Liver (tissue), 10 donors: ENCODE measurements at places on chromosomes 2 and 18. TPM values are rescaled to one million over a fixed set of nuclear protein-coding genes. Genes with fewer than 3 reads are reported as not detected.

GRCh38 chr2:328761-329160 lies 40.9 kb upstream of the ALKAL2 start:
- DNase-seq: no peak
- H3K4me3 ChIP-seq: no peak overlapping the region
- no peaks in the 10 kb centered on the region for H3K36me3 ChIP-seq
- H3K27ac ChIP-seq: no peak overlapping the region

DNA sequence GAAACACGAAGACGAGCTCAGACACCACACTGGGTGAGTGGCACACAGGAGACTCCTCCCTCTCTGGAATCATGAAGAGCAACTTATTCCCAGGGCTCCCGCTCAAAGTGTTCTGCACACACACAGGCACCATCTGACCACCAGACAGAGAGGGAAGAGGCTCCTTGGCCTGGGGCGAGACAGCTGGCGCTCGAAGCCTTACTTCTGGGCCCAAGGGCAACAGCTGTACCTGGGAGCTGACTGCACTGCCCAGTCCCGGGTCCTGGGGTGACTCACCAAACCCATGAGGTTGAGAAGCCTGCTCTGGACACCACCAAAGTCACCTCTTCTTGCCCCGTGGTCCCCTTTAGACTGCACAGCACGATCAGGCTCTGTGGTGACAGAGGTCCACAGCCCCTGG lies 42.4 kb downstream of the ADCY3 start:
- no peak overlapping the region for H3K4me3 ChIP-seq
- H3K4me1 ChIP-seq: no peaks in the 10 kb centered on the region
- H3K27ac ChIP-seq: no peak overlapping the region
- no peak for DNase-seq

LOXHD1 gene
- polyA plus RNA-seq: not detected

UGT1A8 gene
- 0.51 TPM for polyA plus RNA-seq

ABHD3 gene
- polyA plus RNA-seq: 20.0 TPM

- H3K27me3 ChIP-seq: no peaks in the 10 kb centered on the region
- peaks cover 3% of the 10 kb centered on the region for H3K4me1 ChIP-seq
- H3K4me3 ChIP-seq: no peak overlapping the region
Observed at GRCh38 chr2:46552079-46552478, 72.7 kb downstream of the TMEM247 start.

- H3K27me3 ChIP-seq: no peaks in the 10 kb centered on the region
- no peak overlapping the region for H3K27ac ChIP-seq
- no peak for DNase-seq
- no peaks in the 10 kb centered on the region for H3K4me1 ChIP-seq
Observed at GRCh38 chr18:44039216-44039615, 641.5 kb upstream of the SETBP1 start.

SLC4A1AP gene
- polyA plus RNA-seq: 7.2 TPM

GRCh38 chr2:193272011-193272410 lies 1077.3 kb upstream of the TMEFF2 start:
- no peaks in the 10 kb centered on the region for H3K27me3 ChIP-seq
- no peak for DNase-seq
- no peaks in the 10 kb centered on the region for H3K36me3 ChIP-seq
- no peak overlapping the region for H3K4me3 ChIP-seq
- no peaks in the 10 kb centered on the region for H3K4me1 ChIP-seq

DNA sequence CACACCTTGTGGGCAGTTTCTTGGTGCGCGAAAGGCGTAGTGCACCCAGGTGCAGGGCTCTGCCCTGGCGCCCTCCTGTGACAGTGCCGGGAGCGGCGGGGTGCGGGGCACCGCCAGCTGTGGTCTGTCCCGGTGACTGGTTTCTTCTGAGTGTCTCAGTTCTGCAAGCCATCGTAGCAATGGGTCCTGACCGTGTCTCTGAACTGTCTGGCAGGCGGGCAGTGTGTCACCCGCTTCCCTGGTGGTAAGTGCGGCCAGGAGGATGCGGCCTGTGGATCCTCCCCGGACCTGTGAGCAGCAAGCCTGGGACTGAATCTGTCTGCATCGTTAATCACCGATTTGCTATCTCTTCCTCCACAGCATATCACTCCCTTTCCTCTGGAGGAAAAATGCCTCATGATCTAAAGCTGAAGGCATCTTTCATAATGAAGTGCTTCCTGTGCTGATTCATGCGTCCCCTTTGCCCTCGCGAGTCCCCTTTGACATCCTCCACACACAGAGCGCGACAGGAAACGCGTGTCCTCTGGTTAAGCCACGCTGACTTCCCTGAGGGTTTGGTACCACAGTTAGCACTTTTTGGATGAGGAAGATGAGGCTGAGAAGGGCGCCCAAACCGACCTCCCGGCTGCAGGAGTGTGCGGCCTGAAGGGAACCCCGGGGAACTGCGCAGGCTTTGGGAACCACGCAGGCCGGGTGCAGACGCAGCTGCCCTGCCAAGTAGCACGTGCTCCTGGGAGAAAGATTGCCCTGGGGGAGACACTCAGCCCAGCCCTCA lies 416.0 kb upstream of the HS6ST1 start:
- H3K36me3 ChIP-seq: no peaks in the 10 kb centered on the region
- no peak overlapping the region for H3K27ac ChIP-seq
- peaks cover 6% of the 10 kb centered on the region for H3K4me1 ChIP-seq
- no peak overlapping the region for H3K4me3 ChIP-seq
- H3K27me3 ChIP-seq: no peaks in the 10 kb centered on the region

DNA sequence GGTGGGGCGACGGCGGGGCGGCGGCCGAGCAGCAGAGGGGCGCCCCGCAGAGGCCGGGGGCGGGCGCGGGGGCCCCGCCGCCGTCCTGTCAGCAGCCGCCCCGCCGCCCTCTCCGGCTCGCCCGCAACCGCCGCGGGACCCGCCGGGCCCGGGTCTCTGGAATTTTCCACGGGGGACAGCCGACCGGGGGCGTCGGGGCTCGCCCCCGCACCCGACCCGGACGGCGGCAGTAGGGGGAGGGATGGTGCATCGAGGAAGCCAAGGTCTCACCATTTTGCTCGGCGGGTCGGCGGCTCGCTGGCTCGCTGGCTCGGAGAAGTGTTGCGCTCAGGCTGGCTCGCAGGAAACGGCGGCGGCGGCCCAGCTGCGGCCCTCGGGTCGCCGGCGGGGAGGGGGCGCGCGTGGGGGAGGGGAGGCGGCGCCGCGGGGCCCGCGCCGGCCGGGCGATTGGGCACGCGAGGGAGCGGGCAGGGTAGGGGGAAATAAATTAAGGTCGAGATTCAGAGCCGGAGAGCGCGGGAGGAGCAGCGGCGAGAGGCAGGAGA lies 405 bp downstream of the PPP3R1 start:
- H3K27ac ChIP-seq: peak overlapping the region; percentile 95
- no peaks in the 10 kb centered on the region for H3K27me3 ChIP-seq
- no peak for DNase-seq
- no peaks in the 10 kb centered on the region for H3K36me3 ChIP-seq
- H3K4me3 ChIP-seq: peak overlapping the region; percentile 83

DNA sequence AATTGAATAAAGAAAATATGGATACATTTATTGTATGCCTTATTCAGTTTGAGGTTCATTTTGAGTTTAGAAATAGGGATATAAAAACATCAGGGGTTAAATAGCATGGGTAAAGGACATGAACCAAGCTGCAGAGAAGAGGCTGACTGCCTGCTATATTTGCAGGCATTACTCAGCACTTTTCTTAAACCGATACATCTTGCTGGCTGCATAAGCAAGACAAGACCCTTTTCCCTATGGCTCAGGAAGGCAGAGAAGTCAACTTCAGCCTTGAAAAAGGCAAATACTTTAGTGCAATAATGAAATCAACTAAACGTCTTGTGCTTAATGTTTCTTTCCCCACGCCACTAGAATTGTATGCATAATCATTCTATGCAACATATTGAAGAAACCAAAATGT lies 36.4 kb downstream of the SCN1A start:
- H3K27ac ChIP-seq: no peak overlapping the region
- no peaks in the 10 kb centered on the region for H3K4me1 ChIP-seq
- no peak overlapping the region for H3K4me3 ChIP-seq
- no peaks in the 10 kb centered on the region for H3K27me3 ChIP-seq

SLC35F6 gene
- polyA plus RNA-seq: 19.8 TPM

ACMSD gene
- 81.7 TPM for polyA plus RNA-seq

GRCh38 chr2:128436479-128437203 lies 118.0 kb upstream of the HS6ST1 start:
- no peaks in the 10 kb centered on the region for H3K4me1 ChIP-seq
- H3K27me3 ChIP-seq: no peaks in the 10 kb centered on the region
- peak; percentile 9 for DNase-seq
- H3K4me3 ChIP-seq: no peak overlapping the region
- no peak overlapping the region for H3K27ac ChIP-seq

- no peaks in the 10 kb centered on the region for H3K36me3 ChIP-seq
- H3K27me3 ChIP-seq: no peaks in the 10 kb centered on the region
- peaks cover 12% of the 10 kb centered on the region for H3K4me1 ChIP-seq
- peak overlapping the region; percentile 76 for H3K27ac ChIP-seq
Observed at GRCh38 chr18:54269893-54270844, 852 bp downstream of the POLI start.
